ENCODE measurements at places on chromosomes 13 and 19.

DNA sequence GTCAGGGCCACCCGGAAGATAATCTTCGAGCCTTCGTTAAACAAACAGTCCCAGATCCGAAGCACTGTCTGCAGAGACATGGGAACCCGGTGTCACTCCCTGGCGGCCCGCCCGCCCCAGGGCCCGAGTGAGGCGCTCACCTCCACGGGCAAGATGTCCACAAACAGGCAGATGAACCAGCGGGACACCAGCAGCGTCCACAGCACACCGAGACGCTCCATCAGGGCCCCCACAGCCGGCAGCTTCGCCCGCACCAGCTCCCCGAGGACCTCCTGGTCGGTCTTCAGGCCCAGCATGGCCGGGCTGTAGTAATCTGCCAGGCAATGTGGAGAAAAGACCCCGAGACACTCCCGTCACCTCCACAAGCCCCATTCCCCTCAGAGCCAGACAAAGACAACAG, 28.7 kb downstream of the LAMP1 start:
- DNase-seq, result no peak

DNA sequence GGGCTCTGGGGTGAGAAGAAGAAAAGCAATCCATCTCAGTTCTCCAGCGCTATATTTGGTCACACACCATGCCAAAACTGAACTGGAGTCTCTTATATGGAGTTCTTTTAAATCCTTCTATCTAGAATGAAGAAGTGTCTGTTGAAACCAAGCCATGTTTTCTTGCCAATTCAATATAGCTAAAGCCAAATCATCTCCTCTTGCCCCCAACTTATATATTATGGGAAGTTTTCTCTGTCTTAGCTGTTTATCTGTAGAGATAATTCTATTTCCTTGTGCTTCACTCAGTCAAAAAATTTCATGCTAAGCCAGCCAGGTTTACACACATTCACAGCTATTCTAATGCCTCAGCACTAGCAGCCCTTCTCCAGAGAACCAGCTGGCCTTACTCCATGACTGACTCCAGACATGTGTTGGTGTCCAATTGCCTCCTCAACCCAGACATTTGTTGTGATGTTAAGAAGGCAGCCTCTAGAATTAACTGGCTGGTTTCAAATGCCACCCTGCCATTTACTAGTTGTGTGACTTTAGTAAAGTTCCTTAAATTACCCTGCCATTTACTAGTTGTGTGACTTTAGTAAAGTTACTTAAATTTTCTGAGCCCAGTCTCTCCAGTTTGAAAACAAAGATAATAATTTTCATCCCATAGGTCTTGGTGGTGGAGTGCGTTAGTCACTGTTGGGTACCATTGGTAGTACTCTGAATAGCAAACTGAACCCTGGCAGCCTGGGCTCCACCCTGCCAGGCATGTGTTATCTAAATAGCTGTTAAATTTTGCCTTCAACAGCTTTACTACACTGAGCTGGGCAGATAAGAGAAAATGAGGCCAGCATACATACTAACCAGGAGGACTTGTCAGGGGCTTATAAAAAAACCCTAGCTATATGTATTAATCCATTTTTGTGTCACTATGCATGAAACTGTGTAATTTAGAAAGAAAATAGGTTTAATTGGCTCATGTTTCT, 525.1 kb downstream of the LMO7 start:
- no peak for DNase-seq

DNA sequence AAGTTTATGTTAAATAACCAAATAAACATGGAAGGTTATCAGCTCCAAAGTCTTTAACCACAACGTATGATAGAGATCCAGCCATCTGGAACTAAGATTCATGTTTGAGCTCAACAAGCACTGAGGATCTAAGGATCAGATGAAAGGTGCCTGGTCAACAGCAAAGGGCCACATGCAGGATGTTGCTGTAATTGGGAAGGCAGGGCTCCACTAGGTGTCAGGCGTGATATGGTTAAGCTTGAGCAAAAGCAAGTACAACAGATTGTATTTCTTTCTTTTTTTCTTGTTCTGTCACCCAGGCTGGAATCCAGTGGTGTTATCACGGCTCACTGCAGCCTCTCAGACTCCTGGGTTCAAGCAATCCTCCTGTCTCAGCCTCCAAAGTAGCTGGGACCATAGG, 12.0 kb downstream of the EBPL start:
- no peak for DNase-seq

GRCh38 chr19:48152551-48152950, 17.6 kb downstream of the LIG1 start:
- peak; percentile 49 for DNase-seq

GRCh38 chr13:103437651-103438050, 371.4 kb upstream of the SLC10A2 start:
- DNase-seq, result no peak

- DNase-seq, result peak; percentile 40
Measured at GRCh38 chr19:30784850-30785457, 412.8 kb downstream of the ZNF536 start.
